ENCODE measurements at places on chromosomes 16 and 17. TPM values are rescaled to one million over a fixed set of nuclear protein-coding genes. Genes with fewer than 3 reads are reported as not detected.

- H3K27ac ChIP-seq, result peak overlapping the region; percentile 35
- no peak overlapping the region for H3K4me3 ChIP-seq
- no peaks in the 10 kb centered on the region for H3K4me1 ChIP-seq
- DNase-seq, result no peak
- H3K36me3 ChIP-seq, result no peaks in the 10 kb centered on the region
Observed at GRCh38 chr17:1008008-1008761, 11.3 kb downstream of the TIMM22 start.

DNA sequence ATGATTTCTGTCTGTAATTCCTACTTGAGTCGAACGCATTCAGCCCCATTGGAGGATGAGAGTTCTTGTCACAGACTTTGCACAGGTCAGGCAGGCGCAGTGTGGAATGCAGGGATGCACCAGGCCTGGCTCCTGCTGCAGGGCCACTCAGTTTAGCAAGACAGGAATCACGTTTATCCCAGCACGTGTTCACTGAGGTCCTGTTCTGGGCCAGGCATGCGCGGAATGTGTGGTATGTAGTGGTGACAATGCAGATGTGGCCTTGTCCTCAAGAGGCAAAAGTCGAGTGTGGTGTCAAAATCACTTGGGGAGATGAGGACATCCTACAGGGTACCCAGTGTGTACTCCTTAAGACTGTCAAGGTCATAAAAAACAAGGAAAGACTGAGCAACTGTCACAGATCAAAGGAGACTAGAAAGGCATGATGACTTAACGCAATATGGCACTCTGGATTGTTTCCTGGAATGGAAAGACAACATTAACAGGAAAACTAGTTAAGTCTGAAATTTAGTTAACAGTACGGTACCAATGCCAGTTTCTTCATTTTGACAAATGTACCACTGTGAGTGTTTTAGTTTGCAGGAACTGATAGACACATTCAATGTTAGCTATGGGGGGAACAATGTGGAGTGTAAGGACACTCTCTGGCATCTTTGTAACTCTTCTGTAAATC, 121.5 kb upstream of the ADAMTS18 start:
- no peak overlapping the region for H3K4me3 ChIP-seq
- peaks cover 5% of the 10 kb centered on the region for H3K27me3 ChIP-seq
- no peak for DNase-seq
- H3K27ac ChIP-seq, result peak overlapping the region; percentile 81
- H3K4me1 ChIP-seq, result peaks cover 9% of the 10 kb centered on the region
- no peaks in the 10 kb centered on the region for H3K36me3 ChIP-seq

- H3K4me3 ChIP-seq, result no peak overlapping the region
- peaks cover 64% of the 10 kb centered on the region for H3K27me3 ChIP-seq
- H3K27ac ChIP-seq, result no peak overlapping the region
- no peaks in the 10 kb centered on the region for H3K36me3 ChIP-seq
- DNase-seq, result no peak
Observed at GRCh38 chr17:81807210-81807719, 3.3 kb downstream of the GCGR start.

Gene RHBDF2
- 2.0 TPM for total RNA-seq

- H3K27ac ChIP-seq, result no peak overlapping the region
- H3K4me3 ChIP-seq, result no peak overlapping the region
- H3K27me3 ChIP-seq, result no peaks in the 10 kb centered on the region
Observed at GRCh38 chr17:57002904-57003303, 25.0 kb downstream of the SCPEP1 start.

DNA sequence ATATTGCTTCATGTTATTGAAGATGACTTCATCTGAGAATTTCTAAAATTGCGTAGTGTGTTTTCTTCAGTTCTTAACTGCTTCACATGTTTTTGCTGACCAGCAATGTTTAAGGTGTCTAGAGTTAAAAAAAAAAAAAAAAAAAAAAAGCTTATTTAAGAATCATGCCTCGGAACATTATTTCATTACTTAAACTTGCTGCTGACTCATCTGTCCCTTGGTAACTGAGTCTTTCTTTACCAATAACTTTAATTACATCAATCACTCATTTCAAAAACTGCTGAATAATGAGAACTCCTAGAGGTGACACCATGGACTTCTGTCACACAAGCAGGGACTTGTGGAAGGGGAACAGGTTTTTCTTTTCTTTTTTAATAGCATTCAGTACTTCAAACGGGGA, 16.2 kb downstream of the IRX5 start:
- H3K4me1 ChIP-seq, result no peaks in the 10 kb centered on the region
- peaks cover 80% of the 10 kb centered on the region for H3K27me3 ChIP-seq
- H3K36me3 ChIP-seq, result no peaks in the 10 kb centered on the region
- H3K27ac ChIP-seq, result no peak overlapping the region

- peaks cover 85% of the 10 kb centered on the region for H3K27me3 ChIP-seq
- no peak overlapping the region for H3K4me3 ChIP-seq
- DNase-seq, result no peak
- H3K27ac ChIP-seq, result no peak overlapping the region
- no peaks in the 10 kb centered on the region for H3K36me3 ChIP-seq
- no peaks in the 10 kb centered on the region for H3K4me1 ChIP-seq
Observed at GRCh38 chr17:39889200-39889599, 21.2 kb downstream of the ZPBP2 start.

DNA sequence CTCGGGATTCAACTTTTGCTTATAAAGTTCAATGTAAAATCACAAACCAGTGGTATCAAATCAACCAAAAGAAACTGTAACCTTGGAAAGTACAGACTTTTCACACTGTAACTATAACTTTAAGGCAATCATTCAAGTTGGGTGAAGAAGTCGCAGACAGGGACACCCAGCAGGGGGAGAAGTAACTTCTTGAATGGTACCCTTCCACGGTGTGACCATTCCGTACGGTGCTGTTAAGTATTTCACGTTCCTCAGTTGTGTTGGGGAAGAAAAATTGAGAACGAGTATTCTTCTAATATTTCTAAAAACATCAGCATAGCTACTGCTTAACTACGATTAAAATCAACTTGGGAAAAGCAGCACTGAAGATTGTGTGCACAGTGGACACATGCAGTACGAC, 55.8 kb downstream of the MYH10 start:
- H3K36me3 ChIP-seq, result peaks cover 20% of the 10 kb centered on the region
- H3K4me3 ChIP-seq, result no peak overlapping the region
- DNase-seq, result no peak
- H3K27ac ChIP-seq, result no peak overlapping the region
- no peaks in the 10 kb centered on the region for H3K4me1 ChIP-seq

- H3K36me3 ChIP-seq, result no peaks in the 10 kb centered on the region
- H3K4me1 ChIP-seq, result no peaks in the 10 kb centered on the region
- H3K27ac ChIP-seq, result no peak overlapping the region
- no peak for DNase-seq
- H3K27me3 ChIP-seq, result no peaks in the 10 kb centered on the region
Observed at GRCh38 chr17:63099425-63099824, 133.4 kb downstream of the TANC2 start.

GRCh38 chr16:56352351-56353053, 72.8 kb downstream of the AMFR start:
- DNase-seq, result no peak
- no peaks in the 10 kb centered on the region for H3K36me3 ChIP-seq
- H3K4me1 ChIP-seq, result peaks cover 22% of the 10 kb centered on the region
- H3K27me3 ChIP-seq, result no peaks in the 10 kb centered on the region

DNA sequence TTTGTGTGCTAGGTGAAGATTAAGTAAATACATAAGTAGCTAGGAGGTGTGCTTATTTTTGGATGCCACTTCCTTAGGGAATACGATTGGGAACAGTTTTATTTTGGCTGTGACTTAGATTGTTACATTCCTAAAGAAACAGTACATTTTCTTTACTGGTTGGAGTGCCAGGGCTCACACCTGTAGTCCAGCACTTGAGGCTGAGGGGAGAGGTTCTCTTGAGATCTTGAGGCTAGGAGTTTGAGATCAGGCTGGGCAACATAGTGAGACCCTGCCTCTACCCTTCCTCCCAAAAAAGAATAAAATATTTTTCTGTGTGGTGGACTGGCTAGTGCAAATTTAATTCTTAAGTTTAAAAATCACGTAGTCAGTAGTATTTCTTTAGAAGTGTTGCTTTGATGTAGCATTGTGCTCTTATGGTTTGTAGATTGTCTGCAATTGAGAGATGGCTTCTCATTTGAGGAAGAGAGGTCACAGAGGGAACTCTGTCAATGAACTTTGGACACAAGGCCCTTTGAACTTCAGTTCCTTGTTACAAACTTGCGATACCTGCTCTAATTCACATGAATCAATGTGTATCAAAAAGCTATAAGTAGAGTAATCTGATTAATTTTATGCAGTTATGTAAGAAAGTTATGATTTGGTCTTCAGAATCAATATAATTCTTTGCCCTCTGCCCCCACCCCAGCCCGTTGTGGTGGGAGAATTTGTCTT, 7.1 kb downstream of the HAPSTR1 start:
- peaks cover 68% of the 10 kb centered on the region for H3K4me1 ChIP-seq
- no peak for DNase-seq
- H3K27me3 ChIP-seq, result no peaks in the 10 kb centered on the region
- H3K4me3 ChIP-seq, result peak overlapping the region; percentile 70
- H3K36me3 ChIP-seq, result peaks cover 25% of the 10 kb centered on the region

DNA sequence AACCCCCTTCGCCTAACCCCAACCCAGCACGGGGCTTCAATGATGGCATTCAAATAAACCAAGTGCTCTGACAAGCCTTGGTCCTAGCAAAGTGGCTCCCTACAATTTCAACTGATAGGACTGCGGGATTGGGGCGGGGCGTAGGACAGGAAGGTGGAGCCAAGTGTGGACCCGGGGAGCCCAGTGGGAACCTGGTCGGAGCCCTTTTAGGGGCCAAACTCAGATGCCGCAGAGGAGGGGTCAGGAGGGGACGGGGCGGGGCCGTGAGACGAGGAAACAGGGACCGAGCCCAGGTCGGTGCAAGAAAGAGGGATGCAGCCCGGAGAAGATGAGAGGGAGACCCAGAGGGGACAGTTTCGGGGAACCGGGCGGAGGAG, 13.2 kb upstream of the CDIPT start:
- H3K27me3 ChIP-seq, result peaks cover 57% of the 10 kb centered on the region
- DNase-seq, result no peak
- H3K27ac ChIP-seq, result no peak overlapping the region
- peaks cover 5% of the 10 kb centered on the region for H3K4me1 ChIP-seq
- H3K36me3 ChIP-seq, result no peaks in the 10 kb centered on the region

Gene CDH16
- total RNA-seq, result not detected

DNA sequence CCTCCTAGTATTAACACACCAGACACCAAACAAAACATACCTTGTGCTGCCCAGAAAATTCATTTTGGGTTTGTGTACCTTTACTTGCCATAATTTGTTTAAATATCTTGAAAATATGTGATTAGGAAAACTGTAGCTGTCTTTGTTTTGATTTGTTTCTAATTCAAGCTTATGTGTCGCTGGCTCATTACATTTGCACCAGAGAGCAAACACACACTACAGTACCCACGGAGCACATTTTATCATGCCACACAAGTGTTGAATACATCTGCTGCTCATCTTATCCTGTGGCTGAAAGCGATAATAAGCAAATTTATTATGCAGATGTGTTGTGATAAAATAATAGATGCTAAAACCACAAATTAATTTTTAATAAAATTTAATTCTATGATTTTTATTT, 63.1 kb downstream of the SPAG9 start:
- DNase-seq, result no peak
- H3K36me3 ChIP-seq, result no peaks in the 10 kb centered on the region
- H3K4me1 ChIP-seq, result peaks cover 27% of the 10 kb centered on the region
- no peak overlapping the region for H3K4me3 ChIP-seq

DNA sequence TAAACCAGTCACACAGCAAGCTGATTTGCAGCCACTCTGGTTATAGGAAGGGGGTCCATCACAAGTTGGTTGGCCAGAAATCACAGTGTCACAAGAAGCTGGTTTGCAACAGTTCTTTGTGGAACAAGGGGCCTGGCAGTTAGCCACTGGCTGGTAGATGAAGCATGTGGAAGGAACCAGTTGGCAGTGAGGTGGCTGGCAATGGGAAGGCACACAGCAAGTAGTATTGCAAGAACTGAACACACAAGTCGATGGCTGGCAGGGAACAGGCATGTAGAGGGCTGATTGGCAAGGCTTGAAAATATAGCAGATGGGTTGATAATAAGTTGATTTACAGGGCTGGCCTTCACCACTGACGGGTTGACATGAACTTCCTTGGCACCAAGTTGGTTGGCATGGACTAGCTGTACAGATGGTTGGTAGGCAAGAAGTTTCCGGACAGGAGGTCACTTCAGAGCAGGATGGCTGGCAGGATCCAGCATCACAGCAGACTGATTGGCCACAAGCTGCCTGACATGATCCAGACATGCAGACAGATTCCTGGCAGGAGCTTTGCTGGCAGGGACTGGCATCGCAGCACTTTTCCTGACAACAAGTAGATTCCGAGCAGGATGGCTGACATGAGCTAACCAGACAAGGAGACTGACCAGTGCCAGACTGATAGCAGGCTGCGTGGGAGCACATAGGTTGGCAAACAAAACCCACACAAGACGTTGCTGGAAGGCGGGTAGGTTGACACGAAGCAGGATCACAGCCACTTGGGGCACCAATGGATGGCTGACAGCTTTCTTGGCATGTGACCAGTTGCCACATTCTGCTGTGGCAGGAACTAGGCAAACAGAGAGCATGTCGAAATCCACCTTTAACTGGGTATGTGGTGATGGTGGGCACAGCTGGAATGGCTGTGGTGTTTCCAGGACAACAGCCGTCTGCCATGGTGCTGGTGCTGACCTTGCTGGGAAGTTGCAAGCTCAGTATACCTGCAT, at the start of gene KRTAP29-1:
Gene KRTAP29-1 (minus strand): TSS at position 936 of the 986 bp plus-strand sequence. CDS start 0 bp downstream, at position 936.
- no peaks in the 10 kb centered on the region for H3K4me1 ChIP-seq
- no peaks in the 10 kb centered on the region for H3K36me3 ChIP-seq
- no peak within 1 kb of the TSS for H3K27ac ChIP-seq
- no peak for DNase-seq
- H3K27me3 ChIP-seq, result peaks cover 11% of the 10 kb centered on the region
- no peak within 1 kb of the TSS for H3K4me3 ChIP-seq

Gene NT5M
- 8.4 TPM for total RNA-seq
